ENCODE measurements at places on chromosomes 11 and 22. TPM values are rescaled to one million over a fixed set of nuclear protein-coding genes. Genes with fewer than 3 reads are reported as not detected.

ESAM gene
- 9.2 TPM for total RNA-seq

ARVCF gene
- total RNA-seq: 15.1 TPM

FIBP gene
- total RNA-seq: 51.0 TPM

TTC17 gene
- total RNA-seq: 126 TPM

DEUP1 gene
- total RNA-seq: 0.59 TPM

KRTAP5-2 gene
- total RNA-seq: 3.1 TPM

LPXN gene
- 3.5 TPM for total RNA-seq

PPP6R2 gene
- 31.5 TPM for total RNA-seq

ADORA2A gene
- total RNA-seq: 2.7 TPM

TRIM48 gene
- not detected for total RNA-seq

DERL3 gene
- total RNA-seq: 0.49 TPM

ISX gene
- total RNA-seq: not detected

ACR gene
- 0.39 TPM for total RNA-seq

MYOD1 gene
- 2.3 TPM for total RNA-seq

ALDH3B1 gene
- 2.1 TPM for total RNA-seq

ACRV1 gene
- not detected for total RNA-seq

PHOX2A gene
- total RNA-seq: not detected

SYCE3 gene
- not detected for total RNA-seq

Measured in skin of body (tissue), 3 donors.